DMS 273 treated with DMSO at 0.1 percent for 48 hours (cell line): ENCODE measurements at places on chromosomes 11 and 22.

GRCh38 chr11:118442908-118443589, 6.8 kb downstream of the KMT2A start:
- no peak for DNase-seq

DNA sequence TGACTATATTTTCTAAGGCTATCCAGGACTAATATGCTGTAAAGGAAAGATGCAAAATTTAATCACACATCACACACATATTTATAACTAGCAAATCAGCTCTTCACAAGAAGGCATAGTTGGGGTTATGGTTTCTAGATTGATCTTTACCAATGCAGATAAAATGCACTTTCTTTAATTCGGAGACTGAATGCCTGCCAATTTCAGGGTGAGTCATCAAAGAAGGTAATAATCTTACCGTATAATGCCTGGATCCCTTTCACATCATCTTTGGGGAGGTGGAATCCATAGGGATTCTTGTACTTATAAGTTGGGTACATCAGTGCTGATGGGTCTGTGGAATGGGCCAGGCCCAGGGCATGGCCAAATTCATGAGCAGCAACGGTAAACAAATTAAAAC, 16.4 kb downstream of the MMP20 start:
- DNase-seq = no peak

DNA sequence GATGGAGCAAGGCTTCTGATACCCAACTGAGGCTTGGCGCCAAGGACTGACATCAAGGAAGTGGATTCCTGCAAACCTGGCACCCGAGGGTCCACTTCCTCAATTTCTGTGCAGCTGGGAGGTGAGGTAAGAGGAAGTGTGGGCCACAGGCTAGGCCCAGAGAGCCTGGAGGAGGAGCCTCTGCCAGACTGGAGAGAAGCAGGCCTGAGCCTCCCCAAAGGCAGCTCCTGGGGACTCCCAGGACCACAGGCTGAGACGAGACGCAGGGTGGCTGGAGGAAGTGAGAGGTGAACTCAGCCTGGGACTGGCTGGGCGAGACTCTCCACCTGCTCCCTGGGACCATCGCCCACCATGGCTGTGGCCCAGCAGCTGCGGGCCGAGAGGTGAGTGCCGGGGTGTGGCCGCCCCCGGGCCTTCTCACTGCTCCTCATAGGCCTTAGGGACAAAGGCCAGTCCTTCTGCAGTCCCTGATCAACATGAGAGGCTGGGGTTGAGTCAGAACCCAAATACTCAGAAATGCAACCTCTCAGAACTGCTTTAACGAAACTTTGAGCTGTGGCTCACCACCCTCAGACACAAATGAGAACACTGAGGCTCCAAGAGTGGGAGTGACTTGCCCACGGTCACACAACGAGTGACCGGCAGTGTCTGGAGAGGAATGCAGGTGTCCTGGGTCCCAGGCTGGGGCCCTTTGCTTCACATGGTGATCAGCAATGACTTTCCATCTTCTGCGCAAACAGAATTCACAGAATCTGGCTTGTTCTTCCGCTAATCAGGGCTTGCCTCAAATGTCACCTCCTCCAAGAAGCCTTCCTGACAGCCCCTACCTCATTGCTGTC, at the start of gene NCF4:
NCF4 (plus strand) TSS at position 186 of the 839 bp plus-strand sequence; CDS start at position 352, 166 bp downstream.
- DNase-seq = no peak

- no peak for DNase-seq
Observed at GRCh38 chr11:120599816-120600420, 88.4 kb downstream of the GRIK4 start.

DNA sequence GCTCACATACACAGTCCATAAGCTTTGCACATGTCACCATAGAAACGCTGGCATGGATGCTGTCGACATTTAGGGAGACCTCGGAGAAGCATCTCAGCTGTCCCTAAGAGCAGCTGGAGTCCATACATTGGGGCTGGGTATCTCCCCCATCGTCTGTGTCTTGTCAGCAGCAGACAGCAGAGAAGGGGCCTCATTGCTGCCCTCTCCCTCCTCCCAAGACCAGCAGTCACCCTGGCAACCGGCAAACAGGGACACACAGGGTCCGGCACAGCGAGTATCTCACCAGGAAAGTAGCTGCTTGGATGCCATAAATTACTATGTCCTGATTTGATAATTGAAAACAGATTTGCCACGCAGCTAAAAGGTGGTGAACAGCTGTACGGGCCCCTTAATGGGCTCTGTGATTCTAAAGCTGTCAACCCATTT, 84.4 kb downstream of the CD44 start:
- DNase-seq = no peak

GRCh38 chr11:105834461-105834860, 187.6 kb downstream of the MSANTD4 start:
- no peak for DNase-seq

GRCh38 chr11:58914821-58915543, 24.3 kb upstream of the GLYATL1 start:
- DNase-seq = no peak

DNA sequence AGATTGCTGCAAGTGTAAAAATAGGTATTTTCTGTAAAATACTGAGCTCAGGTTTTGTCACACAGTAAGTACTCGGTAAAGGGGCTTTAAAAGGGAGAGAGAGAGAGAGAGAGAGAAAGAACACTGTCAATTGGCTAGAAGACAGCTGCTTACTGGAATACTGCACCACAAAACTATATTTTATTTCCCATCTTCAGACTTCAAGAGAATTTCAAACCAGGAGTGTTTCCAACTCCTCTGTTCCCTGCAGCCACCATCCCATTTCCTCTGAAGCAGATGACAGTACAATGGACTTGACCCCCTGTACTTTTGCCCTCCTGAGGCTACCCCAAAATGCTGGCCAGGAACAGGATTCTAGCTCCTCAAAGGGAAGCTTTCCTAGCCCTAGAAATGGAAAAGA, 89.7 kb downstream of the RELT start:
- DNase-seq = no peak
